ENCODE measurements at places on chromosomes 6 and 20. TPM values are rescaled to one million over a fixed set of nuclear protein-coding genes. Genes with fewer than 3 reads are reported as not detected.

MPC1 gene
- 136 TPM for total RNA-seq

DNA sequence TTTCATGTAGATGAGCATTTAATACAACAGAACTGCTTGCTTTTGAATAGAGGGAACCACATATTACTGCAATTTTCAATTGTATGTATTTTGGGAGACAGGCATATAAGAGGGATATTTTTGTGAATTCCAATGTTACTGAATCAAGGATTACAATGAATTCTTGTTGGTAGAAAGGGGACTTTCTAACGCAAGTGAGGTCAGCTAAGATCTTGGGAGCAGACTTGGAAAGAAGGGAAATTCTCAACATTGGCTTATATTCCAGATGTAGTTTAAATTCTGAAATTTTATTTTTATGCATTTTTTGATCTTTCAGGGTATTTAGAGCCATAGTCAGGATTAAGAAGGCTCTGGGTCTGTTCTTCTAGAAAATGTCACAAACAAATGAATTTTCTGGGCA is 43.3 kb upstream of the CTAGE9 start:
- no peak for DNase-seq

SIRPB1 gene
- 3.6 TPM for total RNA-seq

DNA sequence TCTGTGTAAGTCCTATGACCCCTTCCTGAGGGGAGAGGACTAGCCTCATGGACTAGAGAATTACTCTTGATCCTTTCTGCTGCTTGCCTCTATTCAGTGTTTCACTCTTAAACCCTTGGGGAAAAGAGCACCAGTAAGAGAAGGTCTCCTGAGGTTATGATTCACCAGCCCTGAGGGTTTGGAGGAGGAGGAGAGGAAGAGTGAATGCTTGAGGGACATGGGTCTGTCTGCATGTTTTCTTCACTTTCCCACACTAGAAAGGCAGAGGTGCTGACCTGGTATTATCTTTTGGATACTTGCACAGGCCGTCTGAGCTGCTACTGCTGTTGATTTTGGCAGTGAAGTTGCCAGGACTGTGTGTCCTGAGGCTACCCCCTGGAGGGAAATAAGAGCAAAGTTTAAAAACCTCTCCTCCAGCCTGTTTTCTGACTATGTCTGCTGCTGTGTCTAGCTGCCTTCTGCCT is 78.3 kb downstream of the CD109 start:
- DNase-seq: no peak

GRCh38 chr6:135581211-135581610 is 83.7 kb upstream of the AHI1 start:
- no peak for DNase-seq

DNA sequence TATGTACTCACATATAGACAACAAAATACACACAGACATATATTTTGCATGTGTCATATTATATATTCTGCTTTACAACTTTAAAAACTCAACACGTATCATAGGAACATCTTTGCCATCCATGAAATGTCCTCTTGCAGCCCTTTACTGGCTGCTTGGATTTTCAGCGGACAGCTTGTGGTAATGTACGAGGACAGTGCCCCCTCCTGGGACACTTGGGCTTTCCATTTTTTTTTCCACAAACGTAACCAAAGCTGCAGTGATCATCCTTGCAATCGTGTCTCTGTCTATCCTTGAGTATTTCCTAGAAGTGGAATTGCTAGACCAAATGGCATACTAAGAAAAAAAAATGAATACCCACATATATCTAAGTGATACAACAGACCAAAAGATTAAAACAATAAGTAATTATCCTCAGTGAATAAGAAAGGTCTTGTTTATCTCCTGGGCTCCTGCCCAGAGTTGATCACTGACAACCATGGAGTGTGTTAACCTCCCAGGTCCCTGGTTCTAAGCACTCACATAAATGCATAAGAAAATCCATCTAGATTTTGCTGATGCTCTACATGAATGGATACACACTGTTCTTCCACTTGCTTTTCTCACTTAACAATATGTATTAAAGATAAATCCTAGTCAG is 18.1 kb downstream of the BPI start:
- DNase-seq: no peak

MICB gene
- 0.65 TPM for total RNA-seq

DNA sequence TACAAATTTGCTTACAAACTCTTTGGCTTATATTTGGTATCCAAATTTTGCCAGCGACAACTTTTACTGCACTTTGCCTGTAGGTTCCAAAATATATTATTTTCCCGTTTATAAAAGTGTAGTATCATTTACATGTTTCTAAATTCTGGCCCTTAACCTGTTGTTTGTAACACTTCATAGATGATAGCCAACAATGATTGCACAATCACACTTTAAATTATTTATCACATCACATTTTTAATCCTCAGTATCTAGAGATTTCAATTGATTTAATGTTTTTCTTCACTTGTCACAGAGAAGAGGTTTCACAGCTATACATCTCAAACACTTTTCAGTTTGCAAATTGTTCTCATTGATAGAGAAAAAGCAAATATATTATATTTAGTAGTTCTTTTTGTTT is 1151.2 kb upstream of the EYS start:
- DNase-seq: no peak

DNA sequence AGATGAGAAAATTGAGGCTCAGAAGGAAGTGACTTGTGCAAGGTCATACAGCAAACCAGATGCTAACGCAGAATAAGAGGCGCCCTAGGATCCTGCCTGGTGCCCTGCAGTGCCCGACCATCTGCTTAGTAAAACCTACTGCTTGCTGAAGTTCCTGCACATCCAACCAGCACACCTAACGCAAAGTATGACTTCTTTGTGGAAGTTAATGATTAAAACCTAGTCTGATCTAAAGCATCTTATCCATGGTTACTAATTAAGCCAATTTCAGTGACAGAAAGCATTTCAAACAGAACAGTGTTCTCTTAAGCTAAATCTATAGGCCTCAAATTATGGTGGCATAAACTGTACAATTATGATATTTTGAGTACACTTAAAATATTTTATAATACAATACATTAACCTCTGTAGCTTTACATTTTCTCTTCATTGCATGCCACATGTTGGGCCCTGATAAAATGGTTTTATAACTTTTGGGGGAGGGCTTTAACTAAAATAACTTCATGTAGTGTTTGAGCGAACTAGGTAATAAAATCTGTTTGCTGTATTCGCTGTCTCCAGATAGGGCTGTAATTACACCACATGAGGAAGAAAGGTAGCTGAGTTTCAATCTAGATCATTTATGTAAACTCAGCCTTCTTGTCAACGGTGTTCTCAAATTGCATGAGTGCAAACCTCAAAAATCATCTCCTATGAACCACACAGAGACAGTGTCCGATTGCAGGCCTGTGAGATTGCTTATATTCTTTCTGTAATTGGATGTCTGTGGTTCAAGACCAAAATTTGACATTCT is 37.5 kb upstream of the BEND3 start:
- DNase-seq: no peak

OR2H1 gene
- not detected for total RNA-seq

GRCh38 chr20:23114448-23115082 is 28.4 kb upstream of the CD93 start:
- no peak for DNase-seq

DNA sequence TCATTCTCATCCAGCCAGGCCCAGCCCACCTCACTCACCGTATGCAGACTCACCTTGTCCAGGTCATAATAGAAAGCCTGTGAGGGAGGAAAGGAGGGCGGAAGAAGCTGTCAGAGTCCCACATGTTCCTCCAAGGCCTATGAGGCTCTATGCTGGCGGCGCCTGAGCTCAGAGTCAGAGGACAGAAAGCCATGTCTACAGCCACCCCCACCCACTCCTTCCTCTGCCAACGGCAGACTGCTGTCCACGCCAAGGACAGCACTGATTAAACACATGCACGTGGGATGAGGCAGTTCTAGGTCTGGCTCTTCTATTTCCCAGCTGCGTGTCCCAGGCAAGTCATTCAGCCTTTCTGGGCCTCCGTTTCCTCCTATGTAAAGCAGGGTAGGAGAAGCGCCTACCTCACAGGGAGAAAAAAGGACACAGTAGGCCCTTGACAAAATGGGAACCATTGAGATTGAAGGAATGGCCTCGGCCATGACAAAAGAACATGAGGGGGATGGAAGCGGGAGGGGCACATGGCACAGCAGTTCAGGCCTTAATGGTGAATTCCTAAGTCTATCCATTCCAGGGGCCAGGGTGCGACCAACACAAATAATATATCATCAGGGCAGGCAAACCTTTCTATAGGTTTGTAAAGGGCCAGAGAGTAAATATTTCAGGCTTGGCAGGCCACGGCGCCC is 80.1 kb downstream of the RIPOR3 start:
- no peak for DNase-seq

All from psoas muscle (tissue), 8 donors.